ENCODE measurements at places on chromosomes 12 and 14.

DNA sequence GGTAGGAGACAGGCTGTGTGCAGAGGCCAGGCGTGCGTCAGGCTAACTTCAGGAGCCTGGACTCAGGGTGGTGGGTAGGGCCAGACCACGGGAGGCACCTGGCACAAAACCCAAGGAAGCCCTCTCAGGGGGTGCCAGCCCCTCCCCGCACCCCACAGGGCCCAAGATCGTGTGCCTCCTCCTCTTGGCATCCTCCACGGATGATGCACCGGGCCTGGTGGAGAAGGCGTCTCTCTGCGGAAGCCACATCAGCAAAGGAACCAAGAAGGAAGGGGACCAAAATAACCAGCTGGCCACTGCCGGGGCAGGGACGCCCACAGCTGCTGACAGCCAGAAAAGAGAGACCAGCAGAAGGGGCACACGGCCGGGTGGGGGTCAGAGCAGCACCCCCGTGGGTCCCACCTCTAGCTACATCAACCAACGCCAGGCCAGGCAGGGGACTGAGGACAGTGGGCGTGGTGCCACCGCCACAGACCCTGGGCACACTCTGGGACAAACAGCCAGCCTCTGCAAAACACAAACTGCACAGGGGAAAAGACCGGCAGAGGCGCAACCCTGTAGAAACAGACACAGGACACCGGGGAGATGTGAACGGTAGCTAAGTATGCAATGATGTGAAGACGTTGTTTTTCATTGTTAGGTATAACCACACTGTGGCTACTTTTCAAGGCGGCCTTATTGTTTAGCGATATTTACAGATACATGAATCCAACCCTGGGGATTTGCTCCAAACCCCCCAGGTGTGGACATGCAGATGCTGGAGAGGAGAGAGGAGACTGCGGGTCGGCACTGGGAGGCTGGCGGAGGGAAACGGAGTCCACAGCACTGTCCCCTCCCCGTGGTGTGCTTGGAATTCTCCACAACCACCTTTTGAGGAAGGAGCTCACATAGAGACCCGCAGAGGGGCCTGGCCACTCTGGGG is 26.1 kb upstream of the C14orf180 start:
- DNase-seq: no peak

GRCh38 chr12:21697904-21698630 is 40.4 kb upstream of the LDHB start:
- no peak for DNase-seq

DNA sequence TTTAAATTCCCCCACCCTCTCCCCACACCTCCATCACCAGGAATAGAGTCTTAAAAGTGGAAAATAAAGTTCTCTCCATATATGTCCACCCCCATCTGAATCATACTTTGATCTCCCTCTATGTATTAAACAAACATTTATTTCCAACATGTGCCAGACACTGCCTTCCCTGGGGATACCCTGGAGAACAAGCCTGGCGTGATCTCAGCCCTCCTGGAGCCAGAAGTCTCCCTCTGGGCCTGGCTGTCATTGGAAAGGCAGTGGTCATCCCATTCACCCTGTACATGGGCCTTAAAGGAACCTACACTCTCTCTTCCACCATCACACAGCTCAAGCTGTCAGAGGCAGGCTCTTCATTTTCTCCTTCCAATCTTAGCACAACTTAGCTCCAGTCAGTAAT is 143.6 kb downstream of the EMP1 start:
- no peak for DNase-seq

GRCh38 chr14:38080696-38081095 is 127.0 kb upstream of the SSTR1 start:
- no peak for DNase-seq

All from anterior cingulate cortex (tissue), 58 donors.